Left cardiac atrium (tissue), 4 donors: ENCODE measurements at places on chromosomes 5 and 9. TPM values are rescaled to one million over a fixed set of nuclear protein-coding genes. Genes with fewer than 3 reads are reported as not detected.

PCDHB8 gene
- 2.6 TPM for total RNA-seq

CENPH gene
- 3.4 TPM for total RNA-seq

AJM1 gene
- total RNA-seq = 9.6 TPM

SLC25A25 gene
- 29.8 TPM for total RNA-seq
